ENCODE measurements at places on chromosomes 3 and 15.

DNA sequence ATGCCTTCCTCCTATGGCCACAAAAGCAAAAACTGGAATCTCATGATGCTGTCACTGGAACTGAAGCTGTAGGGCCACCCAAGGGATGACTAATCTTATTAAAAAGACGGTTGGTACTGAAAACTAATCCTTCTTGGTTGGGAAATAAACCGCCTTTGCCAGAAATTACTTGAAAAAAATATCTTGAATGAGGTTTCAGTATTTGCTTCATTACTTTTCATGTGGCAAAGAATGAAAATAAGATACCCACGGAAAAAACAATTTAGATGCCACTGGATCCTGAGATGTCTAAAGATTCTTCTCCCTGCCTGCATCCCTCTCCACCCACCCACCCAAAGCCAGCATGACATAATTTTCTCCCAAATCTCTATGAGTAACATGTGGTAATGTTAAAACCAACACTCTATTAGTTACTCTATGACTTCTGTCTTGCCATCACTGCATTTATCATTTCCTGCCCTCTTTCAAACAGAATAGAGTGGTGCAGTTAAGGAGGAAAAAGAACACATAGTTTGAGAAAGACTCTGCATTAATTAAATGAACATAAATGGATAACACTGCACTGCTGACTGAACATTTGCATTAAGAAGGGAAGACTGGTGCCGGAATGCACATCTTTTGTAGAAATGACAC, 111.8 kb upstream of the DPH6 start:
- DNase-seq = no peak

DNA sequence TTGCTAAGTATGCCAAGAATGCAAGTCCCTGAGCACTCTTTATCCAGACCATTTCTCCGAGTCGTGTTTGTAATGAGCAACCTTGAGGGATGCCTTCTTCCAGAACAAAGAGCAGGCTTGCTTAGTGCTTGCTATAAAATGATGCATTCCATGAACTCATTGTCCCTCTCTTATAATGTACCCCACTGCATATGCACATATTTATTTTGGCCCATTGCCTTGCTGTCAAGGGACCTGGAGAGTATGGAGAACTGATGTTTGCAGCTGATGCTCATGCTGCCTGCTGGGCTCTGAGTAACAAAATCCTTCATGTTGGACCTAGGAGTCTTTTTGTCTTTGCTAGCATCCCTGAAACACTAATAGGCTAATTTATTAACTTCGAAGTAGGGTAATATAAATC, 97.8 kb upstream of the AADACL2 start:
- DNase-seq = no peak

DNA sequence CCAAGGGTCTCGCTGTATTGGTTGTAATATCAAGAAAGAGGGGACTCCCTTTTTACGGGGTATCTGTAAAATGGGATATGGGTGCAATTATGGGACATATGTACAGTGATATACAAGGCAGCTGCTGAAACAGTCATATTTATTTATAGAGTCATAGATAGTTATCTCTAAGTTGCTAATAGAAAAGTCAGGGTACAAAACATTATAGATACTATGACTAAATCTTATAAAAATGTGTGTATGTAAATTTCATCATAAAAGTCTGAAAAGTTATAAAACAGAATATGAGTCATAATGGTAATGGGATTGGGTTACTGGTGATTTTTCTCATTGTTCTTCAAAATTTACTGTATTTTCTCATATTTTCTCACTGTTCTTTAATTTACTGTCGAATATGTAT, 344.9 kb upstream of the SLCO3A1 start:
- DNase-seq = no peak

DNA sequence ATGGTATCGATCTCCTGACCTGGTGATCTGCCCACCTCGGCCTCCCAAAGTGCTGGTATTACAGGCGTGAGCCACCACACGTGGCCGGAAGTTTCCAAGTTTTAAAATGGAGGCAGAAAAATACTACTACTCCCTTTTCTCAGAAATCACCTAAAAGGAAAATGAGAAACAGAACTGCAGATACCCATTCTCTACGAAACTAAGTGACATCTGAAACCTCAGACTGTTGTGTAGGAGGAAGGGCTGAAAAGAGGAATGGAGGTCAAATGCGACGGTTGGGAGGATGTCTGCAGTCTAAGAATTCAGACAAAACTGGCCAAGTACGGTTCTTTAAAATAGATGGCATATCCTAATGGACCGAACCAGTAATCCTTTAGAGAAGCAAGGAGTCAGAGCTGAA, 24.1 kb downstream of the WDR48 start:
- DNase-seq = no peak

DNA sequence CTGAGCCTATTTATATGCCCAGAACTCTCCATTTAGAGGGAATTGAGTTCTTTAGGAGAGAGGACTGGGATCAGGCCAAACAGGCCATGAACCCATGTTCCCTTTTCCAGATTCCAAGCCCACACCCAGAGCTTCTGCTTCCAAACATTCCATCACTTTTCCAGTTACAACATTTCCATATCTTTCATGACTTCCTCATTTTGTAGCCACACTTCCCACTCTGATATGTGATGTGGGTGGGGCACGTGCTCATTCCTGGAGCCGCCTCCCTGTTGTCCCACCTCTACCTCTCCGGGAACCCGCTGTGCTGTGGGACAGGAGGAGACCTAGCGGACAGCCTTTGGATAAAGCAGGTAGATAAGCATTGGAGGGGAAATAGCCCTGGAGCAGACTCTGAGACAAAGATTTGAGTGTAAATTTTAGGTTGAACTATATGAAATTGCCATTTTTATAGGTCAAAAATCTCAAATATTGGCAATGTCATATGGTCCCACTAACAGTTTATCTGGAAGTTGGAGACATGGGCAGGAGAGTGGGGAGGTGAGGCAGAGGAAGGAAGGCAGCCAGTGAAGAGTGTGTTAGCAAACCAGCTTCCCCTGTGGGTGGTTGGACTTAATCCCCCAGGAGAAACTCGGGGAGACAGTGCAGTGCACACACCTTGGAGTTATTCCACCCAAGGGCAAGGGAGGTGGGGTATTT, 31.8 kb downstream of the CYP8B1 start:
- no peak for DNase-seq

- DNase-seq = no peak
Measured at GRCh38 chr3:194773771-194774455, 88.2 kb downstream of the FAM43A start.

DNA sequence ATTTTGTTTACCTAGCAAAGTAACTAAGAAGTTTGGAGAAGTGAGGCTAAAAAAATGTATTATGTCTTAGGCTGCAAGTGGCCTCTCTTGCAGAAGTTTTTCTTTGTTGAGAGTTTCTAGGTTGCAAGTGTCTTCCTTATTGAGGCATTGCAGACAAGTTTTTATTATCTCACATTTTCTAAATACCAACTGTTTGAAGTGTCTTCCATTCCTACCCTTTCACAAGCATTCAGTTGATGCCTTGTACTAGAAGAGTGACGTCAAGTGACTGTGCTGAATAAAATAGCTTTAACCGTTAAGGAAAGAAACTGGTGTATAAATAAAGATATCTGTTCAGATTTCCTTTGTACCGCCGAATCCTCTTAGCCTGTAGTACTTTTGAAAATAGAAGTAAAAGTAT, 123.3 kb downstream of the ALCAM start:
- no peak for DNase-seq

DNA sequence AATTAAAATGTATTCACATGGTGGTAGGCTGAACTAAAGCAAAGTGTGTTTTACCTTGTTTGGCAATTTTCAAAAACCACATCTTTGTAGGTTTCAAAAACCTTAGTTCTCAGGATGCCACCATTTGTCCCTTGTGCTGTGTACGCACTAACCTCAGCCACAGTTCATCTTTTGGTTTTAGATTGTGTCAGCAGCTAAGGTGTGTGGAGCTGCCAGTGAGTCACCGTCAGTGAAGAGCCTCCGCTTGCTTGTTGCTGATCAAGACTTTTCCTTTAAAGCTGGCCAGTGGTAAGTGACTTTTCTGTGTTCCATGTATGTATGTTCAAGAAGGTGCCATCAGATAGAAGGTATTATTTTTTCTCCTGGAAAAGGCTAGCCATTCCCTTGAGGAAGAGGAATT, 21.1 kb downstream of the OXNAD1 start:
- DNase-seq = peak; percentile 63

DNA sequence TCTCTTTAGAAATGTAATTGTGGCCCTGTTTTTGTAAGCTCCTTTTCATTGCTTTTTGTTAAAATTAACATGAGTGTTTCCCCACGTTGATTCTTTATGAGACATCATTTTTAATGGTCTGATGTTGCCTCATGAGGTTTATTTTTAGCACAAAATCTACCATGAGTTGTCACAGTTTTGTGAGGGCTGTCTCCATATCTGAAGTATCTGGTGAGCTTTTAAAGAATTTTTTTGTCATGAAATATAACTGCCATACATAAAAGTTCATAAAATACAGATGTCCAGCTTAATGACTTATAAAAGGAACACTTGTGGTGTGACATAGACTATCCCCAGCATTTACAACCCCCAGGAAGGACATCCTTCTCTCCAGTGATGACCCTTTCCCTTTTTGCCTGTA, 34.3 kb upstream of the CEMIP start:
- no peak for DNase-seq

DNA sequence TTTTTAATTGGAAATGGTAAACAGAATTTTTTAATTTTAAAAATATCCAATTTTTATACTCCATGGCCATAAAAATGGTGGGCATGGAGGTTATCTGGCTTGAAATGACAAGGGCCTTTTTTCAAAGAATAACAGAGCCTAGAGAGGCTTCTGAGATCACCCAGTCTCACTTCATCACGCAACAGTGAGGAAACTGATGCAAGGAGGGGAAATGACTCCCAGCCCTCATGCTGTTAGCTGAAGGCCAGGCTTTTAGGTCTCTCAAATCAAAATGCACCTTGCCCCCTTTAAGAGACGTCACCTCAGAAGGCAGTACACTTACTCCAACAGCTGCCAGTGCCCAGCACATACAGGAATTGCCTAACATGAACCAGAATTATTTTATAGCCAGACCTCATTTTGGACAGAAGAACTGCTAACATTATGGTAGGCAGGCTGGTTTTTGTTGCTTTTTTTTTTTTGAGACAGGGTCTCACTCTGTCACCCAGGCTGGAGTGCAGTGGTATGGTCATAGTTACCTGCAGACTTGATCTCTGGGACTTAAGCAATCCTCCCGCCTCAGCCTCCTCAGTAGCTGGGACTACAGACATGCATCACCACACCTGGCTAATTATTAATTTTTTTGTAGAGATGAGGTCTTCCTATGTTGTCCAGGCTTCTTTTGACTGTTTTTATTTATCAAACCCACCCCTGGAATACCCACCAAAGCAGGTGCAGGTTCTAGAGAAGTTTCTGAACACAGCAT, 9.1 kb downstream of the RAB43 start:
- no peak for DNase-seq

GRCh38 chr15:63575312-63575711, 21.9 kb upstream of the FBXL22 start:
- no peak for DNase-seq

- DNase-seq = no peak
Measured at GRCh38 chr3:187021748-187022402, 91.5 kb downstream of the ST6GAL1 start.

- DNase-seq = no peak
Measured at GRCh38 chr3:73603762-73604171, 21.0 kb downstream of the PDZRN3 start.

DNA sequence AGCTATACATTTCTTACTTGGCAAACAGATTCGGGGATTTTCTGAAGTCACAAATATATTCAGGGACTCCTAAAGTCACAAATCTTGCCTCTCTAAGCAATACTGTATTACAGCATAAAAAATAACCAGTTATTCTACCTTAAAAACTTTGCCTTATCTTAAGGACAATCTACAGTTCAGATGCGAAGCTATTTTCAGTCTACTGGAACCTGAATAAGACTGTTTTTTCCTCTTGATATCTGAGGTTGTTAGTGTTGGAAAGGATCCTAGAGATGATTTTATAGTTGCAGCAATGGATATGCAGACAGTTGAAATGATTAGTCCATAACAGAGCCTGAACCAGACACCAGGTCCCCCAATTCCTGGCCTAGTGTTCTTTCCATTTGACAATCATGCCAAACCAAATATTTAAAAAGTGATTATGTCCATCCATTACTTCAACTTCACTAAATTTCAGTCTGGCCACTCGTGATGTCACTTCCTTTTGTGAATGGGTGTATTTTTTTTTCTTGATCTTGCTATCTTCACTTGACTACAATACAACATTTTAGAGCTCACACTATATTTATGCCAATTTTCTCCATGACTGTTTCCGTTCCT, 1.8 kb downstream of the HDGFL3 start:
- DNase-seq = no peak

DNA sequence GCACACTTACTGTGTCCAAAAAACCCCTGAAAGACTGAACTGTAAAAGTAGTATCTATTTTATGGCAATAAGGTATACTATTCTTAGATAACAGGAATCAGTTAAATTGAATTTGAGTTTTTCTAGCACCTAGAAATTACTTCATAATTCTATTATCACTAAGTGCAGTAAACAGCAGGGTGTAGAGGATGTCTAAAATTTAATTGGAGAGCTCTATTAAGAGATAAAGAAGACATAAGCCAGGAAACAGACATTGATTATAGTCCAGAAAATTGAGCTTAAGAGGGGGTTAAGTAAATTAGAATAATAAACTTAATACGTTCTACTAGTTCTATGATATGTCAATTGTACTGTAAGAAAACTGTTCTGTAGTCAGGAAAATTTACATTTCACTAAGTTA, 403.5 kb upstream of the CBLB start:
- DNase-seq = no peak

Data from T-helper 22 cell (primary cell).